Kidney capillary endothelial cell (primary cell): ENCODE measurements at places on chromosomes 12 and 14.

- DNase-seq: no peak
Observed at GRCh38 chr14:64705381-64706118, 1.3 kb downstream of the PLEKHG3 start.

DNA sequence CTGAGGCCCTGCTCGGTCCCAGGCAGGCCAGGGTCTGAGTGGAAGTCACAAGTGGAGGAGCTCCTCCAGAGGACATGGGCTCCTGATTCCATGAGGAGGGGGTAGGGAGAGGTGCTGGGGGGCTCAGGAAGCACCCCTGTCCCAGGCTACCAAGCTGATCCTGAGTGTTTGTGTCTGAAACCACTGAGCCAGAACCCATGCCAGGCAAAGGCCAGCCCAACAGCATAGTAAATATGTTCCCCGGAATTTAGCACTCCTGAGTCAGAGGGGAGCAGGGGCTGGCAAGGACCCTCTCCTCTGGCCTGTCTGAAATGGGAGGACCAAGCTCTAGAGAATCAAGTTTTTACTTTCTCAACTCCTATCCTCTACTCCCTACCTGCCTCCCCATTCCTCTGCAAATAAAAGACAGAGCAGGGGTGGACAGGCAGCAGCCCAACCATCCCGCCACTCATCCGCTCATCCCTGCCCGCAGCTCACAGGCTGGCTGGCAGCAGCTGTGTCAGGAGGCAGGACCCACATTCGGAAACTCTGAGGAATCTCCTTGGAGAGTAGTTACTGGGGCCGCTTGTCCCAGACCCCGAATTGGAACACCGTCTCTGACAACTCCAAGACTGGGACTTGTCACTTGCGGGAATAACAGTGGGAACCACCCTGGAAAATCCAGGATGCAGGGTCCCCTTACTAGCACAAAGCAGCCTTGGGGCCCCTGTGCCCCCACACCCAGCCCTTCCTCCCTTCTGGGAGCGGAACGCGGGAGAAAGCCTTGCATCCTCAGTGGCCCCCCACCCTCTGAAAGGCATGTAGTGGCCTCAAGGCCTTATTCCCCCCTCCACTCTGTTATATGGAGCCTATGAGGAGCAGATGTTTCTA is 102.5 kb downstream of the ZFP36L1 start:
- no peak for DNase-seq

- peak; percentile 16 for DNase-seq
Observed at GRCh38 chr14:51922624-51923023, 62.2 kb downstream of the GNG2 start.

DNA sequence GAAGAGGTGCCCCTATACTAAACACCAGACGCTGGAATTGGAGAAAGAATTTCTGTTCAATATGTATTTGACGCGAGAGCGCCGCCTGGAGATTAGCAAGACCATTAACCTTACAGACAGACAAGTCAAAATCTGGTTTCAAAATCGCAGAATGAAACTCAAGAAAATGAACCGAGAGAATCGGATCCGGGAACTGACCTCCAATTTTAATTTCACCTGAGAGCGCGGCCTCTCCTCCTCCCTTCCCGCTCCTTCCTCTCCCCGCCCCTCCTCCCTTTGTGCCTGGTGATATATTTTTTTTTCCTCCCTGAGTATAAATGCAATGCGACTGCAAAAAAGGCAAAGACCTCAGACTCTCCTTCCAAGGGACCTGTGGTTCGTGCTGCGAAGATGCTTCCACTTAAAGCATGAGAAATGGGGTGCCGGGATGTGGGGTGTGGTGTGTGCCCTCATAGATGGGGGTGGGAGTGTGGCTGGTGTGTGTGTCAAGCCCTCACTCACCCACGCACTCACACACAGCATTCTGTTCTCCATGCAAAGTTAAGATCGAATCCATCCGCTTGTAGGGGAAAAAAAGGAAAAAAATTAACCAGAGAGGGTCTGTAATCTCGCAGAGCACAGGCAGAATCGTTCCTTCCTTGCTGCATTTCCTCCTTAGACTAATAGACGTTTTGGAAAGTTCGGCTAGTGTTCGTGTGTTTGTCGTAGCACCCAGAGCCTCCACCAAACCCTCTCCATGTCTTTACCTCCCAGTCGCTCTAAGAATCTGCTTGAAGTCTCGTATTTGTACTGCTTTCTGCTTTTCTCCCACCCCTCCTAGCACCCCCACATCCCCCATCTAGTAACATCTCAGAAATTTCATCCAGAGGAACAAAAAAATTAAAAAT is 4.5 kb downstream of the HOXC10 start:
- DNase-seq: no peak

DNA sequence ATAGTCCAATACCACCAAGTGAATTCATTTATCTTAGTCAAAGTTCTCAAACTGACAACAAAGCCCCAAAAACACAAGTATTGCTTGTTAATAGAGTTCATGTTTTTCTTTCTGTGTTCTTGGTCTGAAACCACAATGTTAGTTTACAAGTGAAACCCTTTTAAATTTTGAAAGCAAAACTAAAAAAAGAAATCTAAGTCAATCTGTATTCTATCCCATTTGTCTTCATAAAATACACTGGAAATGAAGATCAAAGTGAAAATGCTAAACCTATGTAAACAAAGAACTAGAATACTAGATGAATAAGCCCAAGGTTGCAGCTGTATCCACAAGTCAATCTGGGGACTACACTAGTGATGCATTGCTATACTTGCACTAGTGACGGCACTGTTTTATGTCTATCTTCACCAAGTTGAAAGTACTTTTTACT is 10.4 kb downstream of the MAP4K5 start:
- no peak for DNase-seq

GRCh38 chr12:84857525-84858208 is 54.9 kb downstream of the SLC6A15 start:
- DNase-seq: no peak

DNA sequence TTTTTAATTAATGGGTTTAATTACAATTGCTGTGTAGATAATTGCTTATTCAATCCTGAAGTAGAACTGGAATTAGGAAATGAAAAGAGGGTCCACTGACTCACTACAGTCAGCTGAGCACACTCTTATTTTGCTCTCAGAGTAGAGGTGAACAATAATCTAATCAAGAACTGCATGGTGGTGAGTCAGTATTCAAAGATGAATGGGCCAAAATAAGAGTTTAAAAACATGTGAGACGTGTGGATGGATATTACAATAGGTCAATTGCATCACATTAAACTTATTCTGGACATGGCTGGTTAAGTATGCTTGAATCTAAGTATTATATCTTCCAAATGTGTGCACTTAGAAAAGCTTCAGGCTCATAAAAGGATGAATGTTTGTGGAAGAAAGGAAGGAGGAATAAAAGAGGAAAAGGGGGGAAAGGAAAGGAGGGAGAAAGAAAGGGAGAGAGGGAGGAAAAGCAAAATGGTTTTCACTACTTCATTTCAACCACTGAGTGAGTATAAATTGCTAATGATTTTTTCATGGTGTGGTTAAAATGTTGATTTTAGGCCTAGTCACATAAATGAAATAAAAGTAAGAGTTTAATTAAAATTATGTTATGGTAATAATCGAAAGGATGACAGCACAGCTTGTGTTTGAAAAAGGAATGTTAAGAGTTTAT is 27.0 kb upstream of the EEA1 start:
- peak; percentile 33 for DNase-seq

DNA sequence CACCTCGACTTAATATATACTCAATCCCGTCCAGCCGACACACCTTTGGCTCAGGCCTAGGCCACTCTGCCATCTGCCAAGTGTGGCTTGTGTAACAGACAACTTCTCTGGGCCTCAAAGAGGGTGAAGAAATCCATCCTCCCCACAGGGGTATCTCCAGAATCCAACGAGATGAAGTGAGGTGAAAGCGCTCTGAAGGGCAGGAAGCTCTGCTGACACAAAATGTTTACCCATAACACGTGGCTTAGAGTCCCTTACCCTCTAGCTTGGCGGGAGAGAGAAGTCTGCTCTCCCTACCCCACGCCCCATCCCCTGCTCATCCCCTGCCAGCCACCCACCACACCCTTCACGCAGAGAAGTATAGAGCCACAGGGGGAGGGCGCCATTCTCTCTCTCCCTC is 13.0 kb downstream of the ZBTB39 start:
- DNase-seq: no peak

GRCh38 chr14:99891900-99892299 is 98.7 kb downstream of the EML1 start:
- no peak for DNase-seq

GRCh38 chr12:111056618-111057521 is 136.5 kb upstream of the MYL2 start:
- peak; percentile 56 for DNase-seq

DNA sequence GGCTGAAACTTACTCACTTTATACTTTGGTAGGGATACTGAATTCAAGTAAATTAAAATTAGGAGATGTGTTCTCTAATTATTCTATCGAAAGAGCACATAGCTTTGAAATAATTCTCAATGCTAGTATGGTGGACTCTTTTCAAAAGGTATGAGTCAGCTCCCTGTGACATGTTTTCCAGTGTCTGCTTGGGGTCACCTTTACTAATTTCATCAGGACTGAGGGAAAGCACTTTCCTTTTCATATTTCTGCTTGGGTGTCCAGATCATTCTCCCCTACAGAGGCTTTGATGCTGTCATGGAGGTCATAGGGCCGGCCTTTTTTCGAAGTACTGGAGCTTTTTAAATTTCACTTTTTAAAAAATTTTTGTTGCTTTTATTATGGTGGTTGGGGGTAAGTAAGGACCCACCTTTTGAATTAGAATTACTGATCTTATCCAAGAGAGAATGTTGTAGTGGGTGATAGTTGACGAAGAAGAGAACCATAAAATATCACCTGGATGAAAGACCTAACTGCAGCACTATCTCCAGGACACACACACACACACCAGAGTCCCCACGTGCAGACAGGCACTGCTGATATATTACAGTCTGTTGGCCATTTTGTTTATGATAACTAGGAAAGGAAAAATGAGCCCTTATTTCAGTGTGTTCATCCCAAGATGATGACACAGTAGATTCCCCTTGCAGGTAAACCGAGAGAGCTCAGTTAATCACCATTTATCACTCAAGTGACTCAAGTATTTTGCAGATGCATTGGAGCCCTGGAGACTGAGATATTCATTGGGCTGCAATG is 558.6 kb downstream of the DIO2 start:
- DNase-seq: no peak

DNA sequence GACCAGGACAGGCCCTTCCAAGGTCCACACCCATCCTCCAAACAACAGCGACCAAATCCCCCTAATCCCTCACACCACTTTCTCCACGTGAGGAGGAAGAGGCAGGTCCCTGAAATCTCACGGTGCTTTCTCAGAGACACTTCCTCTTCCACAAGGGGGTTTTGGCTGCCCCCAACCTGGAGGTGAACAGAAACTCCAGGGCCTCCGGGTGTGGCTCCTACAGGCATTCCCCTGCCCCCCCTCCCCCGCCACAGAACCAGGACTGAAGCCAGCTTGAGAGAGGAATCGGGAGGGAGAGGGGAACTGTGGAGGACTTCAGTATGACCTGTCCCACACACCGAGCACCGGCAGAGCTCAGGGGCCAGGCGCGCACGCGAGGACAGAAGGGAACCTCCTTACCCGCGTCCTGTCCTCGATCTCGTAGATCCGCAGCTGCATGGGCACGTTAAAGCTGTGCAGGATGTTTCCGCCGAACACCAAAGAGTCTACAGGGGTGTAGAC is 60.2 kb downstream of the KDM2B start:
- no peak for DNase-seq

GRCh38 chr14:103905842-103906456 is 22.3 kb upstream of the TDRD9 start:
- no peak for DNase-seq

- no peak for DNase-seq
Observed at GRCh38 chr14:65034021-65034420, 47.3 kb downstream of the FNTB start.

- DNase-seq: no peak
Observed at GRCh38 chr14:75138492-75138891, 11.6 kb upstream of the NEK9 start.

DNA sequence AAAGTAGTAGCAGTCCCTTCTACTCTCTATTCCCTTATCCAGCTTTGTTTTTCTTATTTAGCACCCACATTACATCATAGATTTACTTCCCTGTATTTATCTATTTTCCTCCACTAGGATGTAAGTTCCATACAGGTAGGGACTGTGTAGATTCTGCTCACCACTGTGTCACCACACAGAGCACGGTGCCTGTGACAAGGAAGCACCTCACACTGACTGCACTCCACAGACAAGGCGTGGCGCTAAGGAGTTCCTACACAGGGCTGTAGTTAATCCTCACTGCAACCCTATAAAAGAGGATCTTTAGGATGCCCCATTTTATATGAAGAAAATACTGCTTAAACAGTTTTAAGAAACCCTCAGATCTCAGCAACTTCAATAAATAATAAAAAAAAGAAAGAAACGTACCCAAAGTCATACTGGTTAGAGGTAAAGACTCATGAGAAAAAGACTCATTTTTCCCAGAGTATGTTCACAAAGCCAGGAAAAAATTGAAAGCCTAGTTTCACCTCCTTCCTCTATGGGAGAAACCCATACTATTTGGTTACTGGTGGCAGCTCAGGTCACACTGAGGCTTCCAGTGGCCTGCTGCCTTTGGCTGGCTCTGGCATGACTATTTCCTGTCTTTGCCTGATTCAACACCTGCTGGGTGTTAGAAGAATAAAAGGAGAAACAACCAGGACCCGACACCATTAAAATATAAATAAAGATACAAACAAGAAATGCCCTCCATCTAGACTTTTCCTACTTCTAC is 36.9 kb downstream of the RAD9B start:
- no peak for DNase-seq

GRCh38 chr12:3920351-3921150 is 47.4 kb upstream of the PARP11 start:
- DNase-seq: no peak

- DNase-seq: no peak
Observed at GRCh38 chr12:27436029-27436428, 10.5 kb upstream of the SMCO2 start.

- no peak for DNase-seq
Observed at GRCh38 chr14:98840091-98840490, 431.9 kb downstream of the BCL11B start.

GRCh38 chr12:65155784-65156183 is 13.6 kb upstream of the LEMD3 start:
- no peak for DNase-seq

DNA sequence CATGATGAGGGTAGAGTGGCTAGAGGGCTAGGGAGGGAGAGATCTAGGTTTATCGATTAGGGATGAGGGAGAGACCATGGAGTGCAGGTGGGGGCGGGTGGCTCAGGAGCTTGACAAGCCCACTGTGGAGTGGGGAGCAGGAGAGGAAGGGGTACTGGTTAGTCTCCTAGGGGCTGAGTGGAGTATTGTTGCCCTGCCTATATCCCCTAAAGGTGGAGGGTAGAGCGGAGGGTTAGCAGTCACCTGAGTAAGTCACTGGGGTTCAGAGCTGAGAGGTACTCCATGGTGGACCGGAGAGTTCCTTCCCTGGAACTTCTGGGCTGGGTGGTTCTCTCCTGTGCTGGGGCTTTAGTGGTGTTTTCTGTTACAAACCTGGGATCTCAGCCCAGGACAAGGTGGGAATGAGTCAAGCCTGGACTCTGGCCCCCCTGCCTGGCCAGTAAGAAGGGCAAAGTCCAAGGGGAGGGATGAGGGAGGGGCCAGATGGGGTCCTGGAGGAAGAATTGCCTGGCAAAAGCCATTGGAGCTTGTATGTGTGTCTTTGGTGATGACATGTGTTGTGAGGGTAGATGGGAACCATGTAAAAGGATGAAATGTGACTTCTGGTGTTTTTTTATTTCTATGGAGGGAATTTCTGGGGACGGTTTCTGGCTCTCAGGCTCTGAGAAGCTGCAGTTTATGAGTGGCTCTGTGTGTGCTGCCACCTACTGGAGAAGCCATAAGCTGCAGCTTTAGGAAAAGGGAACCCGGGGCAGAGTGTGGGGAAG is at the start of gene CIDEB:
Gene CIDEB (minus strand): TSS at position 403 of the 767 bp plus-strand sequence. CDS start 119 bp downstream, at position 284.
- DNase-seq: peak; percentile 70
